ENCODE measurements at places on chromosomes 2 and 18.

- no peak for DNase-seq
- H3K4me1 ChIP-seq, result no peaks in the 10 kb centered on the region
- no peaks in the 10 kb centered on the region for H3K36me3 ChIP-seq
- H3K27ac ChIP-seq, result no peak overlapping the region
- H3K27me3 ChIP-seq, result no peaks in the 10 kb centered on the region
Measured at GRCh38 chr2:136055929-136056688, 61.8 kb downstream of the CXCR4 start.

- no peak overlapping the region for H3K27ac ChIP-seq
- H3K4me3 ChIP-seq, result peak overlapping the region; percentile 5
- DNase-seq, result no peak
- H3K36me3 ChIP-seq, result no peaks in the 10 kb centered on the region
- no peaks in the 10 kb centered on the region for H3K27me3 ChIP-seq
Measured at GRCh38 chr2:212414767-212415211, 123.8 kb downstream of the ERBB4 start.

DNA sequence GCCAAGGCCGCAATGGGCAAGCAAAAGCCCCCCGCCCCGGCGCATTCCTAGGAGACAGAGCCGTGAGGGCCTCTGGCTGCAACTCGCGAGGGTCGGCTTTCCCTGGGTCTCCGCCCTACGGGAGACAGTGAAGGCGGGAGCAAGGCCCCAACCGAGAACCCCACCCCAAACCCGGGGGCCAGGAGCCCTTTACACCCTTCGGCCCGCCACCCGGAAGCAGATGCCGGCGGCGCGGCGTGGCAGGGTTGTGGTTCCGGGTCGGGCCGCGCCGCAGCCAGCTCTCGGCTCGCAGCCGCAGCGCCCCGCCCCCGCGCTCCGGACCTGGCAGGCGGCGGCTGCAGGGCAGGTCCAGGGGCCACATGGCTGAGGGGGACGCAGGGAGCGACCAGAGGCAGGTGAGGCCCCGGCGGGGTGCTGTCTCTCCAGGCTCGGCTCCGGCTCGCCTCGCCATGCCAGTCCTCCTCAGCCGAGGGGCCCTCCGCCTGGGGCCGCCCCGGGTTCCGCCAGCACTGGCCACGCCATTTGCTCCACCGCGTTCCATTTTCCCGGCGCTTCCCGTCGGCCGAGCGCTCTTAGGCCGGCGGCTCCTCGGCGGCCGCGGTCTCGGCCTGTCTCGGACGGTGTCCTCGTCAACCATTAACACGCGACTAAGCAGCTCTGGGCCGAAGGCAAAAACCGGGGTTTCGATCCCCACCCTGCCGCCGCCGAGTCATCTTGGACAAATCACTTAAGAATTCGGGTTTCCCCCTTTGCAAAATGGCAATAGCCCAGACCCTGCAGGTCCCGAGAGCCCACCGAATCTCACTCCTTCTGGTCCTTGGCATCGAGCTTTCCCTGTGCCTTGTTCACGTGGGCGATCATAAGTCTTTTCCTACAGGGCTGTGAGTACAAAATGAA is at the start of gene IMPACT:
Gene IMPACT, plus strand, starts transcription at position 273 of the 897 bp plus-strand sequence. Its CDS starts 87 bp downstream, at position 360.
- peak; percentile 80 for DNase-seq
- H3K27me3 ChIP-seq, result no peaks in the 10 kb centered on the region
- H3K4me1 ChIP-seq, result no peaks in the 10 kb centered on the region

DNA sequence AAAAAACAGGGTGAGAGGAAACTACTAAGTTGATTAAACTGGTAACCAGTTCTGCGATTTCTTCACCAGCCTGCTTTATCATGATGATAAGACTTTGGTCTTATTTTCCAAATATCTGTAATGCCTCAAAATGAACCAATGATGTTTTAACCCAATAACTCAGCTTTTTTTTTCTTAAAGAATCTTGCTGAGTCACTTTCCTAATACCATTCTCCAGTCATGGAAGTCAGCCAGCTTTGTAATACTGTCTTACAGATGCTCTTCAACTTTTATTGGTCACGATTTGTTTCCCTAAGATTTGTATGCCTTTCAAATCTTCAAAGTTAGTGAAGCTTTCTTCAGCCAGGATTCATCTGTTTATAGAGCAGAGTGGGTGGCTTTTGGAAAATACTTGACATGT is 47.7 kb upstream of the SMIM21 start:
- no peaks in the 10 kb centered on the region for H3K36me3 ChIP-seq
- H3K4me1 ChIP-seq, result peaks cover 5% of the 10 kb centered on the region
- H3K27ac ChIP-seq, result no peak overlapping the region
- peak; percentile 87 for DNase-seq
- no peak overlapping the region for H3K4me3 ChIP-seq
- H3K27me3 ChIP-seq, result no peaks in the 10 kb centered on the region

DNA sequence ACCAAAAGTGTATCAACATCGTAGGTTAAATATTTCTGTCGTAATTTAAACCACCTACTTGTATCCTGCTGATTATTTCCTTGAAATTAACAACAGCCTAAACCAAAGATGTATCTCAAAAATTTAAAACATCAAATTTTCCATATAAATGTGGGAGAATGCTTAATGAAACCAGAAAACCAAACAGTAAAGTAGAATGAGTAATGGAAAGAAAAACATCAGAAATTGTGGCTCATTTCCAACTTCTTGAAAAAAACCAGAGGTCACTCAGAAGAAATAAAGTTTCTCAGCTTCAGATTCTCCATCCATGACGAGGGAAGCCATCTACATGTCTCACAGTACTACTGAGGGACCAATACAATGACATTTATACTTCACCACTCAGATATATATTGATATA is 296.5 kb downstream of the NOL4 start:
- H3K4me3 ChIP-seq, result no peak overlapping the region
- H3K4me1 ChIP-seq, result no peaks in the 10 kb centered on the region
- peak; percentile 52 for DNase-seq

- H3K4me1 ChIP-seq, result no peaks in the 10 kb centered on the region
- no peak for DNase-seq
- H3K27ac ChIP-seq, result no peak overlapping the region
- no peaks in the 10 kb centered on the region for H3K36me3 ChIP-seq
- no peak overlapping the region for H3K4me3 ChIP-seq
Measured at GRCh38 chr2:82257796-82258555, 1953.4 kb upstream of the LRRTM1 start.

GRCh38 chr2:100988630-100989417 is 13.3 kb upstream of the RPL31 start:
- H3K4me3 ChIP-seq, result no peak overlapping the region
- peak; percentile 10 for DNase-seq
- H3K27me3 ChIP-seq, result no peaks in the 10 kb centered on the region
- no peak overlapping the region for H3K27ac ChIP-seq
- H3K4me1 ChIP-seq, result no peaks in the 10 kb centered on the region

DNA sequence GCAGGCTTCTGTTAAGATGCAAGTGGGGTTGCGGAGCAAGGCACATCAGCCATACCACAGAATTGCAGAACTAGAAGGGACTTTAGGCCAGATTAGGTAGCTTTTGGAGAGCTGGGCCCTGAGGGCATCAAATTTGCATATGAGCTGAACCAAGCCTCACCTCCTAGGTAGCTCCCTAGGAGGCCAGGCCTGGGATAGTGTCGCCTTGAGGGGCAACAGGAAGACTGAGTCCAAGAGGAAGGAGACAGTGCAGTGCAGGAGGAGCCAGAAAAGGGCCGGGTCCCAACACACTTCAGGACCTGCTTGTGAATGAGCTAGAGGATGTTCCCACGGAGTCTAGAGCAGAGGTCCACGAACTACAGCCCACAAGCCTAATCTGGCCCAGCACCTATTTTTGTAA is 98.7 kb downstream of the MAPK4 start:
- H3K36me3 ChIP-seq, result no peaks in the 10 kb centered on the region
- DNase-seq, result no peak
- no peak overlapping the region for H3K27ac ChIP-seq
- no peak overlapping the region for H3K4me3 ChIP-seq
- no peaks in the 10 kb centered on the region for H3K27me3 ChIP-seq
- no peaks in the 10 kb centered on the region for H3K4me1 ChIP-seq

DNA sequence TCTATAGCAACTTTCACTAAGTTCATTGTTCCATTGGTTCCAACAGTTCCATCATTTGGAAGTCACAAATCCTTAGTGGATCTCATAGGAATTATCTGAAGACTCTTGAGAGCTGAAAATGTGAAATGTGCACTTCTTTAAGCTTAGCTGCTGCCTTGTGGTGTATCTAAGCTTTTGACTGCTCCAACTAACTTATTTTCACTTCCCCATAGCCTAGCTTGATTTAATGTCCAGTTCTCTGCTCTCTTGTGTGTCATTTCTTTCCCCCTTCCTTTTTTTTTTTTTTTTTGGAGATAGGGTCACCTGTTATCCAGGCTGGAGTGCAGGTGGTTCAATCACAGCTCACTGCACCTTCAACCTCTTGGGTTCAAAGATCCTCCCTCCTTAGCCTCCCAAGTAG is 34.9 kb upstream of the CD302 start:
- no peaks in the 10 kb centered on the region for H3K4me1 ChIP-seq
- no peaks in the 10 kb centered on the region for H3K27me3 ChIP-seq
- no peak for DNase-seq
- H3K36me3 ChIP-seq, result no peaks in the 10 kb centered on the region

DNA sequence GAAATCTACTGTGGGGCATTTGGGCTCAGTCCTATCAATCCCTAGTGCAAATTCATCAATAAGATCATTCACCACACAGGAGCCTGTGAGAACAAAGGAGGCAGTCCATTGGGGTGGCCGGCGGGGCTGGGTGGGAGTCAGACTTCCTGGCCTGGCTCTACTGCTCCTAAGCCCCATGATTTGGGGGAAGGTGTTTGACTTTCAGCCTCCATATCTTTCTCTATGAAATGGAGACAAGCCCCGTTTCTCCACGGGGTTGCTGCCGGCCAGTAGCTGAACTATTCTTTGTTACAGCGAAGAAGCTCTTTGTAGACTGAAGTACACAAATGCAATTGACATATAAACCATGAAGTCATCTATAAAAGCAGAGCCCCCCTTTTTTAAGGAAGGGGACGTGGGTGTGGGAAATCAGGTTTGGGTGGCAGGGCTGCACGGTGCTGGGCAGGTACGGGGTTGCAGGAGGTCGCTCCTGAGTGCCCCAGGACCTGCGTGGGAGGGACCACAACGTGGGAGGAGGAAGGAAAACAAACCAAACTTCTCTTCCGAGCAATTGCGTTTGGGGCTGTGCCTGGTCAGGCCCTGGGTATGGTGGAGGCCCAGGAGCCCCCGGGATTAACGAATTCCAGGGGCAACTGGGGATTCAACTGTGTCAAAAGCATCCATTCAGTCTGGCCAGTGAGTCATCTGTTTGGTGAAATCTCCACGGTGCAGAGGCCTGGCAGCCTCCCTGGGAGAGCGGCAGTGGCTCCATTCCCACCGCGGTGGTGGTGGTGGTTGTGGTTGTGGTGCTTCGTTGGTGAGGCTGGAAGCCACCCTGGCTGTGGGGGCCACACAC is 18.2 kb downstream of the FBLN7 start:
- H3K27me3 ChIP-seq, result no peaks in the 10 kb centered on the region
- H3K4me3 ChIP-seq, result no peak overlapping the region
- H3K36me3 ChIP-seq, result peaks cover 2% of the 10 kb centered on the region
- H3K27ac ChIP-seq, result no peak overlapping the region

DNA sequence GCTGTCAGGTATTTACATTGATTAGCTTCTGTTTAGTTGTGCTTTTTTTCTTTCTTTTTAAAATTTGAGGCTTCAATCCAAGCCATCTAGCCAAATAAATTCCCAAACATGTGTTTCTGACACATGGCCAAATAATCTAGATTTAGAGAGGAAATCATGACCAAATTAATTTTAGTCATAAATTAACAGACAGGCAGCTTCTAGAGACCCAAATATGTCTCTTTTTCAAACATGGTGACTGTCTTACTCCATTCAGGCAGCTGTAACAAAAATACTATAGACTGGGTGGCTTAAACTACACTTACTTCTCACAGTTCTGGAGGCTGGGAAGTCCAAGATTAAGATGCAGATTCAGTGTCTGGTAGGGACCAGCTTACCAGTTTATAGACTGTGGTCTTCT is 23.2 kb upstream of the NAB1 start:
- peaks cover 4% of the 10 kb centered on the region for H3K4me1 ChIP-seq
- DNase-seq, result no peak
- H3K4me3 ChIP-seq, result no peak overlapping the region

DNA sequence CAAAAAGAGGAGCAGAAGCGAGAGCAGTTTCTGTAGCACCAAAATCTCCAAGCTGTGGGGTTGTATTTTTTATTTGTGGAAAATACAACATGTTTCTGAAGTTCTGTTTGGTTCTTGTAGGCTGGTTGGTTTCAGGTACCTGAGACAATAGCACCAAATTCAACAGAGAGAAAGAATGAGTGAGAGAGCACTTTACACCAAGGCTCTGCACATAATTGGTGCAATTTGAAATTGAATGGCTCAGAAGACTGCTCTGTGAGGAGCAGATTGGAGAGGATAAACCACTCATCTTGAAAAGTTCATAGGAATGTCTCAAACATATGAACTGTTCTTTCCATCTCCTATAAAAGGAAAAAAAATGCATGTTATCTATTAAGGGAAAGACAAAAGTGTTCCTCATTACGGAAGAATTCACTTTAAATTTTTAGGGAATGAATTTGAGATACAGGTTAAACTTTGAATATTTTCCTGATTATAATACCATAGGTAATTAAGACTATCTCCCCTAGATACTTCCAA is 175.1 kb downstream of the ATAD2B start:
- peak; percentile 67 for DNase-seq
- no peak overlapping the region for H3K27ac ChIP-seq
- no peak overlapping the region for H3K4me3 ChIP-seq
- H3K36me3 ChIP-seq, result no peaks in the 10 kb centered on the region
- no peaks in the 10 kb centered on the region for H3K27me3 ChIP-seq

DNA sequence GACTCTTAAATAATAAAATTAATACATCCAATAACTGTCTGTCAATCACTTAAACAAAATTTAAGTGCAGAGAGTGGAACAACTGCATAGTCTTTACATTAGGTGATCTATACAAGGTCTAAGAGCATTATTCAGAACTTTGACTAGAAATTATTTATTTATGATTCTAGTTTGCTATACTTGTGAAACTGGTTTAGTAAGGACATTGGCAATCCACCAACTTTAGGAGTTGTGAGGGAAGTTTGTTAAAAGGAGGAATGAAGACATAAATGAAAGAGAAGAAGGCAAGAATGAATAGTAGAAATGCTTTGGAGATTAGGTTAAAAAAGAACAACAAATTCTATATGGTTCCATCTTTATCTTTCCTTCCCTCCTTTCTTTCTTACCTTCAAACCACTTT is 217.5 kb downstream of the GPD2 start:
- H3K4me3 ChIP-seq, result no peak overlapping the region
- DNase-seq, result peak; percentile 8
- no peaks in the 10 kb centered on the region for H3K36me3 ChIP-seq
- H3K4me1 ChIP-seq, result no peaks in the 10 kb centered on the region

DNA sequence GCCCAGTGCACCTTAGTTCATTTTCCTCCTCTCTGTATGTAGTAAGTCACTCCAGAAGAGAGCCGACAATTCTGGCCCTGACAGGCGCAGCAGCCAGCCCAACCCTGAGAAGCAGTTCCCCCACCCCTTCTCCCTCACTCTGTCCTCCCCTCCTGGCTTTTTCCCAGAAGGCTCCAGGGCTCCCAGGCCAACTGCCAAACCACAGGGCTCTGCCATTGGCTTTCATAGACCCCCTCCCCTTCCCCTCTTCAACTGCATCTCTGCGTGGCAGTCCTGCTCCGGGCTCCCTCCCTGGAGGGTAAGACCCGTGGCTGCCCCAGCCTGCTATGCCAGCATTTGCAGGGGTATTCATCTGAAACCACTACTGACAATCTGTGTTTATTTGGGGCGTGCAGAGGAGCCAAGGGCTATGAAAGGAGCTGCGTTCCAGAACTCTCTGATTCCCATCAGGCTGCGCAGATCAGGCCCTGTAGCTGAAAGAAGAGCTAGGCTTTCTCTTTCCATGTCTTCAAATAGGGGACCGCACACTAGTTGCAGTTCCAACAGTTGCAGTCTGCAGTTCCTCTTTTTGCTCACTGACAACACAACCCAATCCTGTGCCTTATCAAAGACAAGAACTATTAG is 388.6 kb upstream of the TNP1 start:
- H3K27me3 ChIP-seq, result no peaks in the 10 kb centered on the region
- H3K4me3 ChIP-seq, result no peak overlapping the region
- peak; percentile 84 for DNase-seq

Data from fibroblast of lung (primary cell).